ENCODE measurements at places on chromosomes 7 and 10.
A peak's percentile ranks its signal among the peaks of the same experiment; 100 is the strongest.

DNA sequence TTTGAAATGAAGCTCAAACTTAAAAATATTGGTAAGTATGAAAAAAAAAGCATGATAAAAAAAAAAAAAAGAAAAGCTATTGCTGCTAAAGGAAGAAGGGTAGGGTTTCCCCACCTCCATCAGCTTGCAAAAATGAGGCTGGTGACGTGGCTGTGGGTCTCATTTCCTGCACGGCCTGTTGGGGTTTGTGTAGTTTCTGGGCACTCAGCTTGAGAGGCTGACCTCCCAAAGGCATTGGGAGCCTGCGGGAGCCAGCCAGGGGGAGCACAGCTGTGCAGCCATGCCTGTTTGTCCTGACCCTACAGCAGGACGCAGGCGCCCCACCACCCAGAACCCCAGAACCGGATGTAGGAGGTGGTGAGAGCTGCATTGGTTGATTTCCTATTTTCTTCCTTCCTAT is 48.8 kb upstream of the CARD11 start:
- peak; percentile 77 for DNase-seq

GRCh38 chr7:96388620-96389383 is 66.9 kb upstream of the SLC25A13 start:
- DNase-seq: no peak

GRCh38 chr10:132043861-132044695 is 21.7 kb upstream of the JAKMIP3 start:
- no peak for DNase-seq

DNA sequence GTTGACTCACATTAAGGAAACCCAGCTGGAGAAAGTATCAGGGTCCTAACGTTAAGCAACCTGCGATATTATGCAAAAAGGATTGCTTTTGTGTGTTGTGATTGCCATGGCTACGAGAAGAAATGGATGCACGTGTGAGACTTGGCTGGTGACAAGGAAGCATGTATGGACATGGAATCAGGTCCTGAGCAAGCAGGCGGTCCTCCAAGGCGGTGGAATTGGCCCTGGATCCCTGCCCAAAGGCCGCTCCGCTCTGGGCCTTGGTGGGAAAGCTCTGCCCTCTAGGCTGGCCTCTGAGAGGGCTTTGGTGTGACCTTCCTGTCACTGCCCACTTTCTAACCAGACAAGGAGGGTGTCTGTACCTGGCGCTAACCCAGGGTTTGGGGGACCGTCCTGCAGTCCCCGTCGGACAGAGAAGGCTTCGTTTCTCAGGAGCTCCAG is 192.1 kb downstream of the EBF3 start:
- no peak for DNase-seq

GRCh38 chr7:29588900-29589696 is 25.5 kb downstream of the PRR15 start:
- DNase-seq: no peak

GRCh38 chr10:125343118-125343925 is 183.0 kb upstream of the CTBP2 start:
- DNase-seq: no peak

- no peak for DNase-seq
Measured at GRCh38 chr10:1184541-1185430, 128.6 kb downstream of the WDR37 start.

Measured in T-helper 2 cell treated with Interferon-gamma antibody and Interleukin-4, amounts not matched to agents 5 μg/mL and 100 μg/mL, for 36 hours (primary cell).